Left renal pelvis (tissue), 4 donors: ENCODE measurements at places on chromosomes 12 and 14.

DNA sequence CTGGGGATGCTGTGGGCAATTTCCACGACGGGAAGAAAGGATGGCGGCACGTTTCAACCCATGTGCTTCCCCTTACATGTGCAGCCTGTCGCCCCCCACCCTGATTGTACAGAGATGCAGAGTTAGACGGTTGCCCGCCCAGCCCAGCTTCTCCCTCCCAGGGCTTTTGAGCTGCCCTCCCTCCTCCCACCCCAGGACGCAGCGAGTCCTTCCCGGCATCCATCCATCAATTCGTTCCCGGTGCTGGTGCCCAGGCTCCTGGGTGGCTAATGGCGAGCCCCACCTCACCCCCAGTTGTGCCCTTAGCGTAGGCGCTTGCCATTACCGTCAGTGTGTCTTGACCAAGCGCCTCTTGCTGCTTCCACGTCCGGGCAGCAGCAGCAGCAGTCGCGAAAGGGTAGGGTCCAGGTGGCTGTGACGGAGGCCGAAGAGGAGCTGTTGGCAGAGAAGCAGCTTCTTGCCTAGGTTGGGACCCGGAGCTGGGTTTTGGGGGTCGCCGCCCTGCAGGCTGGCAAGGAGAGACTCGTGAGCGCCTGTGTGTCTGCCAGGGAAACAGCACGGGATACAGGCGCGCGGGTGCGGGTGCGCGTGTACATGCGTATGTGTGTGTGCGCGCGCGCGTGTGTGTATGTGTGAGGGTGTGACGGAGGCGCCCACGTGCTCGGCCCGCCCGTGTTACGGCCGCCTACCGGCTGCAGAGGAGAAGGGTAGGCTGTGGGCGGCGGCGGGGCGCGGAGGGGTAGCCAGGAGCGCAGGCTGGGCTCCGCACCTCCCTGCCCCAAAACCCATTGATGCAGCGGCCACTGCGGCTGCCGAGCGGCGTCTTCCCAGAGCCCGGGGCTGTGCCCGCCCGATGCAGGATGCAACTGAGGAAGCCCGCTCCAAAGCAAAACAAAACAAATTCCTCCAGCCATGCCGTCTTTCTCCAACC is at the start of gene SLC6A15:
Gene SLC6A15, minus strand, starts transcription at position 602 of the 931 bp plus-strand sequence. CDS start 20,679 bp downstream, outside the sequence.
- peak; percentile 14 for DNase-seq

DNA sequence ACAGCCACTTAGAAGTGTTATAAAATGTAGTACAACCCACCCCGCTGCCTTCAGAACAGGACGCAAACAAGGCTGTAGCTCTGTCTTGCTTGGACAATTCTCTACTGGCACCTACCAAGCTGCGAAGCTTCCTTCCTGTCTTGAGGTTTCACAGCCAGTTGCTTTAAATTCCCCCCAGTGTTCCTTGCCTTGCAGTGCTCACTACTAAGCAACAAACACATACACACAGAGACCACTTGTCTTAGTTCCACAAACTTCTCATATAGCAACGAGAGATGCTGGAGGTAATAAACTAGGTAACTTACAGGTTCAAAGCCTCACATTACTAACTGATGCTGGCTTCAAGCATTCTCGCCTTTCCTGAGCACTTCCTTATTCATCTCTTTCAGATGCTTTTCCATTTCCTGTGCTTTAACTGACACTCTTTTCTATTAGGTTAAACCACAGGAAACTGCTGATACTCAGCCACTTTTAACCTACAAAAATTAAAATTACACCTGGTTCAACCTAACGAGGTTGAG is 91.5 kb upstream of the PTGDR start:
- no peak for DNase-seq

GRCh38 chr14:90345239-90345557 is 13.5 kb upstream of the NRDE2 start:
- no peak for DNase-seq

DNA sequence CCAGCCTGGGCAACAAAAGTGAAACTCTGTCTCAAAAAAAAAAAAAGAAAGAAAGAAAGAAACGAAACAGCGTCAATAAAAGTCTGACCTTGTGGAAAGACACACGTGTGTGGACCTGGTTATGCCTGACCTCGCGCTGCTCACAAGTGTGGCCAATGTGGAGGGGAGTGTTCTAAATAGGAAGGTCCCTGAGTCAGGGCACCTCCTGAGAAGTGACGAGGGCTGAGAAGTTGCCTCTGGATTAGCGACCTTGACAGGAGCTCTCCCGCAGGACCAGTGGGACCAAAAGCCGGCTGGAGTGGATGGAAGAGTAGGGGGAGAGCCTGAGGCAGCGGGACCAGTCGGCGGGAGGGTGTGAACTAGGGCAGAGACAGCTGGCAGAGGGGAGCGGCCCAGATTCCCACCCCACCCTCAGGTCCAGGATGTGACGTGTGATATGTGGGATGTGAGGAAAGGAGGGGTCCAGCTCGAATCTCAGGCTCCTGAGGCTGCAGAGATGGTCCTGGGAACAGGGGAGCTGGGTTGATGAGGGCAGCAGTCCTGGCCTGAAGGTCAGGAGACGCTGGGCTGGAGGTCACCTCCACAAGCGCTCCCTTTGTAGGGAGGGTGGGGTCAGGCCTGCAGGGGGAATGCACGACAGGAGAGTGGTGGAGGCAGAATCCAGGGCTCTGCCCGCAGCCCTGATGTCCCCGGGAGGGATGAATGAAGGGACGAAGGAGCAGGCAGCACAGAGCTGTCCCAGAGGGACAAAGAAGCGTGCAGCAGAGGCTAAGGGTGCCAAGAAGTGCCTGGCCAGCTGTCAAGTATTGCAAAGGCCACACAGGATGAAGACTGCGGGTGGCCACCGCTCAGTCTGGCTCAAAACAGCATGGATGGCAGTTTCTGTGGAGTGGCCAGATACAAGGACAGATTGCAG is 24.8 kb upstream of the GPR68 start:
- no peak for DNase-seq

GRCh38 chr12:78530100-78530765 is 334.3 kb upstream of the SYT1 start:
- DNase-seq, result no peak

- DNase-seq, result no peak
These were observed 8.3 kb downstream of the KRT80 start for GRCh38 chr12:52183544-52183910.

DNA sequence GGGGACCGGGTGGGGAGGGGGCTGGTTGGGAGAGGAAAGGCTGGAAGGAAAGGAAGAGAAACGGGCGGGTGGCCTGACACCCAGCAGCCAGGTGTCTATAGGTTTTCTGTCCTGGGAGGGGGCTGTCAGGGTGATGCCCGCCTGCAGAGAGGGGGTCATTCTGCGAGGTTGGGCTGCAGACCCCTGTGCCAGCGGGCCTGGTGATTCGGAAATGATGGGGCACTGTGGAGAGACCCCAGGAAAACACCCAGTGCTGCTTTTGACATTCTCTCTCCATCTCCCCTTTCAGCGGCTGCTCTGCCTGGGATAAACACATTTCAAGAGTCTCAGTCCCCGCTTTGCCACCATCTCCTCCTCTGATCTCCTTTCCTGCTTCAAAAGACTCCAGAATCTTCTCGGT is 168.5 kb upstream of the RTL1 start:
- no peak for DNase-seq

- DNase-seq, result no peak
These were observed 27.1 kb downstream of the CLIP1 start for GRCh38 chr12:122395319-122395718.

DNA sequence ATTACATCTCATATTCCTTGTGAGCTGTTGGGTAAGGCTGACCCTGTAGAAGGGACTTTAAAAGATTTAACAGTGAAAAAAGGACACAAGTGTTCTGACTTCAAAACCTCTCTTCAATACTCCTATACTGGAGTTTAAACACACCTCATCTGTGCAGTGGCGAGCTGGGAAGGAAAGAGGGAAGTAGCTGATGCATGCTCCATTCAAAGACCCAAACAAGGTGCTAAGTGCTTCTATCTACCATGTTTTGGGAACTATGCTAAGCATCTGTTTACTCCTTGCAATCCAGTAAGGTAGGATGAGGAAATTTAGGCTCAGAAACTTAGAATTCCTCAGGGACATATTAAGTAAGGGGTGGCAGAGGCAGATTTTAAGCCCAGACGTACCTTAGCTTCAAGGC is 16.4 kb upstream of the DNM1L start:
- no peak for DNase-seq

GRCh38 chr12:5258926-5259325 is 173.0 kb upstream of the NTF3 start:
- DNase-seq, result no peak

DNA sequence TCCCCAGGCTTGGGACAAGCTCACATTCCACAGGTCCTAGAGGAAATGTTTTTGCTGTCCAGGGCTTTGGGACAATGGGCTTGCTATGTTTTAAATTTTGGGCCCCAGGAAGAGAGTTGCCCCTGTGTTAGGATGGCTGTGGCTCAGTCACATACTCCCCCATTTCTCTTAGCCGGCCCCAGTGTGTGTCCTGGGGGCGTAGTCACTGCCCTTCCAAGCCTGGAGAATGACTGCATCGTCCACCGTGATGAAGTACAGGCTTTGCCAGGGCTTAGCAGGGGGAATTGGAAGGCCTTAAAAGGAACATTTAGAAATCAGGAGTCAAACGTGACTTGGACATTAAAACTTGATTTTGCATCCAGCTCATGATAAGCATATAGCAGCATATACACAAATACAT is 293.6 kb downstream of the CACNA1C start:
- DNase-seq, result no peak

DNA sequence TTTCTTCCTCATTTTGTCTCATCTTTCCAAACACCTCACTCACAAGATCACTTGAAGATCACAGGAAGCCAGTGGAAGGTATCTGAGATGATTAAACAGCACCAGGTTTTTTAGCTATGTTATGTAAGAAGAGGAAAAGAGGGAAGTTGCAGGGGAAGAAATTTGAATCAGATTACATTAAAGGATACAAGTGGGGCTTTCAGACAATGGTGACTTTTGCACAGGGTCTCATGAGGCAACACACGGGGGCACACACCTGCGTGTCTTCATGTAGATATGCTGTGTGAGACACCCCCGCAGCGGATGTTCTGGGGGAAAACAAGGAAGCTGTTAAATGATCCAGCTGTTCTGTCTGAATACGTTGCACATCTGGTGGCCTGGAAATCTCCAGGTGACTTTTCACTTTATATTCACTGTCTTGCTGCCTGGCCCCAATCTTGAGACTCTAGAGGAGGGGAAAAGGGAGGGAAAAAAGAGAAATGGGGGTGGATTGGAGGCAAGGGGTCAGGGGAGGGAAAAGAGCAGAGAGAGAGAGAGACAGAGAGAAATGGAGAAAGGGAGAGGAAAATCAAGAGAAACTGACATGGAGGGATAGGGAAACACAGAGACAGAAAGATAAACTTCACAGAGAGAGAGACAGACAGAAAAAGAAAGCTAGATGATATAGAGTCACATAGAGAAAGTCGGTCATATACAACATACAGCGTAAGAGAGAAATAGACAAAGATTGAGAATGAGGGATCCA is 36.3 kb upstream of the PPP1CC start:
- no peak for DNase-seq

- no peak for DNase-seq
These were observed 150.6 kb upstream of the HMGA2 start for GRCh38 chr12:65673732-65674131.

DNA sequence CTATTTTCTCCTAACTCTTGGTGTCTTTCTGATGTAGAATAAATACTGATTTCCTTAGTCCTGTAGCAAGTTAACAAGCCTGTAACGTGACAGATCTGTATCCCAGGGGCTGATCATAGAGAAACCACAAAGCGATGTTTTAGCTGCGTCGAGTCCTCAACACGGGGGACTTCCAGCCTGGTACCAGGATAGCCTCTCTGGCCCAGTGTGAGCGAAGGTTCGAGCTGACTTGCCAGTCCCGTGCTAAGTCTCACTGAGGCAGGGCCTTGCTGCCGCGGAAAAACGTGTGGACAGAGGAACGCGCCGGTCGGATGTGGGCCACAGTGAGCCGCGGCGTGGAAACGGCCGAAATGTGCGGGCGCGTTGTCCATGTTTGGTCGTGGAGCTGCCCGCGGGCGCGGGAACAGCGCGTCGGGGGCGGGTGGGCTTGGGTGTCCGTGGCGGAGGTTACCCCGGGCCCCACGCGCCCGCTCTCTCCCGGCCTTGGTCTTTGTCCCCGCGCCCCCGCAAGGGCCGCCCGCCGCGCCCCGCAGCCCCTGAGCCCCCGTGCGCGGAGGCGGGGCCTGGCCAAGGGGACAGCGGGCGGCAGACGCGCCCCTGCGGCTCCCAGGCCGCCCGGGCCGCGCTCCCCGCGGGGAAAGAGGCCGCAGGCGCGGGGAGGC is 531 bp upstream of the EML1 start:
- DNase-seq, result no peak

GRCh38 chr12:95022477-95022876 is 19.0 kb upstream of the NDUFA12 start:
- DNase-seq, result no peak

DNA sequence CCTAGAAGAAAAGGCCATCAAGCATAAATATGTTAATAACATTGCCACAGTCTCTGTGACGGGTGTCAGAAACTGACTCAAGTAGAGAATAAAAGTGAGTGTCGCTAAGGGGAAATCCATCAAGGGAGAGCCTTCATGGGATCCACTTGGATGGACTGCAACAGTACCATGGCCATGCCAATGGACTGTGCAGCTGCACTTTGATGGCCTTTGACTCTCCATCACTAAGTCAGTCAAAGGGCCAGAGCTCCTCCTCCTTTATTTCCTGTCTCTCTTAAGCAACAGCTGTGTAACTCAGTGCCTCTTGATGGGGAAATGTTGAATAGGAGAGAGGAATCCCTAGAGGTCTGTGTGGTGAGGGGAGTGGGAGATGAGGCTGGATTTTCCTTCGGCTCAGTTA is 335.2 kb downstream of the BMP4 start:
- DNase-seq, result no peak

- no peak for DNase-seq
These were observed 6.6 kb downstream of the COA8 start for GRCh38 chr14:103569408-103569807.

GRCh38 chr12:85283560-85283959 is 3.5 kb downstream of the ALX1 start:
- no peak for DNase-seq
